Activated T-helper 1 cell treated with anti-CD3 and anti-CD28 coated beads, Interleukin-2, amount 50 U/mL, for 16 hours (primary cell): ENCODE measurements at places on chromosomes 7 and 10.

DNA sequence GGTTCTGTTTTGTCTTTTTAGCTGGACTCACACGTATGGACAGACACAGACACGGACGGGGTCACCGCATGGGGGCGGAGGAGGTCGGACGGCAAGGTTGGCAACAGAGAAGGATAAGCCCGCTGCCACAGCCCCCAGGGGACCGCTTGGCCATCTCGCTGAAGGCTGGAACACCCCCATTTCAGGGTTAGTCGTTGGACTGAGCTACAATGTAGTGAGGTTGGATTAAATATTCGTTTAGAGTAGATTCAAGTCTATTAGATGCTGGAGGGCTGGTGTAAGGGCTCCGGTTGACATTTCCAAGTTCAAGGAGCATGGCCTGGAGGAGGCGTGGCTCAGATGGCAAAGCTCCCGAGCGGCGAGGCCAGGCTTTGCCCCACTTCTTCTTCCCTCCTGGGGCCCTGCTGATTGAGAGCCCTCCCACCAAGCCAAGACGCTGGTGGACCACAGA lies 35.2 kb downstream of the PPIF start:
- DNase-seq: no peak

- DNase-seq: no peak
Observed at GRCh38 chr10:100766693-100767421, 21.5 kb downstream of the PAX2 start.

DNA sequence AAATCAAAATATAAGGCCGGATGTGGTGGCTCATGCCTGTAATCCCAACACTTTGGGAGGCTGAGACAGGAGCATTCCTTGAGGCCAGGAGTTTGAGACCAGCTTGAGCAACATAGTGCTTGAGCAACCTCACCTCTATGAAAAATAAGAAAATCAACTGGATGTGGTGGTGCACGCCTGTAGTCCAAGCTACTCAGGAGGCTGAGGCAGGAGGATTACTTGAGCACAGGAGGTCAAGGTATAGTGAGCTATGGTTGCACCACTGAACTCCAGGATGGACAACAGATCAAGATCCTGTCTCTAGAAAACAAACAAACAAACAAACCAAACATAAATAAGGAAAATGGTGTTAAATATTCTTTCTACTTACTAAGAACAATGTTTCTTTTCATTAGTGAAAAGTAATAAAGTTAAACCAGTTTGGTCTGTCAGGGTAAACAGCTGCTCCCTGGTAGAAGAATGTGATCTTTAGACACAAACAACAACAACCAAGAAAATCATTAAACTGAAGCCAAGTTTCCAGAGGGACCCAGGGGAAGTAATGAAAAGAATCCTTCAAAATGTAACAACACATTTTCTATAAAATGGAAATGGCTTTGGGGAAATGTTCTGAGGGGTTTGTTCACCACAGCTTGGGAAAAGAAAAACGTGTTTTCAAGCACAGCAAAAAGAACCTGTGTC lies 17.5 kb upstream of the BAG3 start:
- no peak for DNase-seq

GRCh38 chr7:15947754-15948153 lies 261.3 kb upstream of the MEOX2 start:
- no peak for DNase-seq

GRCh38 chr7:35714407-35714806 lies 19.5 kb upstream of the HERPUD2 start:
- no peak for DNase-seq

- DNase-seq: no peak
Observed at GRCh38 chr7:111541067-111541466, 21.2 kb downstream of the IMMP2L start.

DNA sequence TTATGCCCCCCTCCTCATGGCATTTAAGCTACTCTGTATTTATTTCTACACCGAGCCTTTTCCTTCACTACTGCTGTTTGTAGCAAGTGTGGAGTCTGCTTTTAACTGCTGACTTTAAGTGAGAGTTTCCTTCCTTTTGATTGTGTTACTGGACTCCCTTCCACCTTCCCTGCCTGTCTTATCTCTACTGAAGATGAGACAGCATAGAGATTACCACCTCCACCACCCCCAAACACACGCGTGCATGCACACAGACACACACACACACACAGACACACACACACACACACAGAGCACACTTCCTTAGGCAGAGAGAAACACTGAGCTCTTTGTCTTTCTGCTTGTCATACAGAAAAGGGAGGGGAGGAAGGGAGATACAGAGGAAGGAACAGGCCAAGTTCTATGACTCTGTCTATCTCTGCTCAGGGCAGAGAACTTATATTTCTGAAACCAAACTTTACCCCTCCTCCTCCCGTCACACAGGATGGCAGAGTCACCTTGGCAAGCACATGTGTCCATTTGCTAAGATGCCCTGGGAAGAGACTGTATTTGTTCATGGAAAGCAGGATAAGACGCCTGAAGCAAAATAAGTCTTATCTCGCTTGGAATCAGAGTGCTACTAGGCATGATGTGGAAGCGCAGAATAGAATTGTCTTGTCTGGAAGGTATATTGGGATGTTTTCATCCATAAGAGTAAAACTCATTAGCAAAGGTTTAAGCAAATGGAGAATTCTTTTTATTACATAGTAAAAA lies 81.8 kb upstream of the CAV2 start:
- no peak for DNase-seq

DNA sequence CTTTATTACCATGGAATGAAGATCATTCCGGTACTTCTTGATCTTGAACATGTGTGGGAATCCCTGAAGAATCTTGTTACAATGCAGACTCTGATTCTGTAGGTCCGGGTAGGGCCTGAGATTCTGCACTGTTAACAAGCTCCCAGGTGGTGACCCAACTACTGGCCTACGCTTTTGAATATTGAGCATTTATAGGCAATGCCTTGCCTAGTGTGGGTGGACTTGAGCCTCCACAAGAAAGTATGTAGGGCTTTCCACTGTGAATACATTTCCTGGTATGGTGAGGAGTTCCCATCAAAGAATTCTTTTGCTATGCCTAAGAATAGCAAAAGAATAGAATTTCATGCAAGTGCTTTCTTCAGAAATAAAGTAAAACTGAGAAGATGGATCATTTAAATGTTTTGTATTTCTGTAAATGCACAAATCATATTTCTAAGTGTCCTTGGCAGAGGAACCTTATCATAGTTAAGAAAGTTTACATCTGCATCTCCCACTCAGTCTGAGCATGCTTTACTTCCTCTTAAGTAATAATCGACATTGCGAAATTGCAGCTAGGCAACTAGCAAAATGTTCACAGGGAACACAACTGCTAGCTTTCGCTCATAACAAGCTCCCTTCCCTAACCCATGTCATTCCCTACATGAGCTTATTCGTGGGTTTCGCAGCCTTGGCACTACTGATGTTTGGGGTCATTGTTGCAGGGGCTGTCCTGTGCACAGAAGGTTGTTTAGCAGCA lies 71.4 kb downstream of the AHR start:
- DNase-seq: no peak

DNA sequence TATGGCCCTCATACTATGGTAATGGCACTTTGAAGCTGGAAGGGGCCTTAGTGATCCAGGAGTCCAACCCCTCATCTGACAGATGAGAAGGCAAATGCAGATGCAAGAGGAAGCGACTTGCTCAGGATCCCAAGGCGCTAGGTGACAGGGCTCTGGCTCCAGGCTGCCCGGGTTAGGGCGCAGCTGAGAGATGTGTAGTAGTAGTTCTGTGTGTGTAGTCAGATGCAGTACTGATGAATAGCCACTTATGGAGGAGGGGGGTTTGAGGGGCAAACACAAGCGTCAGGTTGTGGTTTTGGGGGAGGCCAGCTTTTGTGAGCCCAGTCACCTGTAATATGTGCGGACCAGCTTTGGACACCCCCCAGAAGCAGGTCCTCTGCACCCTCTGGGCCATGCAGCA lies 4.8 kb downstream of the ADRA2A start:
- no peak for DNase-seq

- no peak for DNase-seq
Observed at GRCh38 chr10:1169186-1169885, 113.2 kb downstream of the WDR37 start.

GRCh38 chr7:138746073-138746472 lies 44.9 kb upstream of the SVOPL start:
- DNase-seq: no peak

DNA sequence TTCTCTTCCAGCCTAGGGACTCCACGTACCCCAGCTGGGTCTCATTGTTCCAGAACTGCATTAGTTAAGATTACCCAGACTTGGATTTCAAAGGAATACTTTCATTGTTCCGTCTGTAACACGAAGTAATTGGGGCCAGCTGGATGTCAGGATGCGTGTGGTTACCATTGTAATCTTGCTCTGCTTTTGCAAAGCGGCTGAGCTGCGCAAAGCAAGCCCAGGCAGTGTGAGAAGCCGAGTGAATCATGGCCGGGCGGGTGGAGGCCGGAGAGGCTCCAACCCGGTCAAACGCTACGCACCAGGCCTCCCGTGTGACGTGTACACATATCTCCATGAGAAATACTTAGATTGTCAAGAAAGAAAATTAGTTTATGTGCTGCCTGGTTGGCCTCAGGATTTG lies 21.0 kb downstream of the LRRC17 start:
- DNase-seq: no peak

- no peak for DNase-seq
Observed at GRCh38 chr10:71395621-71396020, 1.1 kb upstream of the CDH23 start.

DNA sequence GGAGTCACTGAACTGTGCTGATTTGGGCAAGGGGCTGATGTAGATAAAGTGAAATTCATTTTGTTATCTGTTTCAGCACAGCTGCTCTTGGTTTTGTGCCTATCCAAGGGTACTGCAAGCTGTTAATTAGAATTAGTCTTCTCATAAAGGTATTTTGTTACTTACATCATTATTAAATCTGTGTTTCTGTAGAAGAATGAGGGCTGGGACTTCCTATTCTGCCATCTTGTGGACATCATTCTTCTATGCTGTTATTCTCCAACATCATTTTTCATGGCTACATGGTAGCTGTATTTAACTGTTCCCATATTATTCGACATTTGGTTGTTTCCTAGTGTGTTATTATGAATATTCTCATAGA lies 76.2 kb upstream of the CCDC71L start:
- DNase-seq: no peak

DNA sequence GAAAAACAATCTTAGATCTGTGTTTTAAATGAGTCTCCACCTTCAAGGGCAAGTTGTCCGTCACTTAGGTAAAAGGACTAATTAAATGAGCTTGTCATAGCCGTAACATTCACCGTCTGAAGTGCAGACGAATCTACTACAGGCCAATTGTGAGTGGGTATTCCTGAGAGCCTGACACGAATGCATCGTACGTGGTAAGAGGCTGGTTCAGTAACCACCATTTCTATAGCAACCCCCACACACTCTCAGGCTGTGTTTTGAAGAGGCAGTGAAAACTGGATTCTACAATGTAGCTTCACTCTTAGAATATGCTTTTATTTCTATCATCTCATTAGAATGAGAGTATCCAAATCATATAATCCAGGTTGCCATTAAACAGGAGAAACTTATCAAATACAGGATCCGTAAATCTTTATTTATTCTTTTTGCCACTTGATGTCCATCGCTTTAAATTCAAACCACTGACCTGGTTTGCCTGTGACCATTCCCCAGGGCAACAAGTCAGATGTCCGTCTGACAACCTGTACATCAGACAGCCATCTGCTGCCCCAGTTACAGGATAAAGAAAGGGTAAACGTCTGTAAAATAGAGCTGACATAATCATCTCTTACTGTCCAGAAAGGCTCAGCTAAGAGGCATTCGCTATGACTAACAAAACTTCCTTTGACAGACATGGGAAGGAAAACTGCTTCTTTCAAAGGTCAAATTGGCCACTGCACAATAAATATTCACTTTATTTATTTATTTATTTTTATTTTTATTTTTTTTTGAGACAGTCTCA lies 70.3 kb upstream of the NMT2 start:
- DNase-seq: no peak

DNA sequence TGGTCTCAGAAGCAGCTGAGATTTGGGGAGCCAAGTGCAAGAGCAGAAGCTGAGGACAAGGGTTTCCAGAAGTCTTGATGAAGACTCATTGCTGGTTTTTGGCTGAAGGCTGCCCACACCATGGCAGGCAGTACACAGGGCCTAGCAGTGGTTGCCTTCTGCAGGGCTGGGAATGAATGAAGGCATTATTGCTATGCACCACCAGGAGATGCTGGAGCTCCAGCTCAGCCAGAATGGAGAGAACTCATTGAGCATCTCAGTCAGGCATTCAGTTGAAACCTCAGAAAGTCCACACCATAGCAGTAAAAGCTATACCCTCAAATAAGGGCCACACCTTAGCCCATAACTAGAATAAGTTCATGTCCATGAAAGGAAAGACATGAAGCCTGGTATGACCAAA lies 190.5 kb downstream of the DPP6 start:
- no peak for DNase-seq

- no peak for DNase-seq
Observed at GRCh38 chr7:41855798-41856197, 152.9 kb upstream of the INHBA start.

- DNase-seq: no peak
Observed at GRCh38 chr10:131902211-131902610, 1.4 kb downstream of the PPP2R2D start.

DNA sequence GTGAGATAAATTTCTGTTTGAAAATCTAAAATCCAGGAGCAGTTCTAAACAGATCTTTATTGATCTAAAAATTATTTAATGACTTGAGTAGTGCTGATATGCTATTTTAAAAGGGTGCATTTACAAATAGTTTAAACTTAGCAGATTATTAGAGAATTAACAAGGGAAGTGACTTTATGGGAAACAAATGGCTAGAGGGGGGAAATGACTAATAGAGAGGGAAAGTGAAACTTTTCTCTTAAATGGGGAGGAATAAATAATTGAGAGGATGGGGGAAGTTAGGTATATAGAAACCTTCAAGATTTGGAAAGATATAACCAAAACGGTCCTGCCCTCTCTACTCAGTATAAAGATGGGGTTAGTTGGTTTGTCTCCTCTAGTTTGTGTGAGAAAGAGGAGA lies 90.1 kb upstream of the ARMC3 start:
- DNase-seq: no peak

DNA sequence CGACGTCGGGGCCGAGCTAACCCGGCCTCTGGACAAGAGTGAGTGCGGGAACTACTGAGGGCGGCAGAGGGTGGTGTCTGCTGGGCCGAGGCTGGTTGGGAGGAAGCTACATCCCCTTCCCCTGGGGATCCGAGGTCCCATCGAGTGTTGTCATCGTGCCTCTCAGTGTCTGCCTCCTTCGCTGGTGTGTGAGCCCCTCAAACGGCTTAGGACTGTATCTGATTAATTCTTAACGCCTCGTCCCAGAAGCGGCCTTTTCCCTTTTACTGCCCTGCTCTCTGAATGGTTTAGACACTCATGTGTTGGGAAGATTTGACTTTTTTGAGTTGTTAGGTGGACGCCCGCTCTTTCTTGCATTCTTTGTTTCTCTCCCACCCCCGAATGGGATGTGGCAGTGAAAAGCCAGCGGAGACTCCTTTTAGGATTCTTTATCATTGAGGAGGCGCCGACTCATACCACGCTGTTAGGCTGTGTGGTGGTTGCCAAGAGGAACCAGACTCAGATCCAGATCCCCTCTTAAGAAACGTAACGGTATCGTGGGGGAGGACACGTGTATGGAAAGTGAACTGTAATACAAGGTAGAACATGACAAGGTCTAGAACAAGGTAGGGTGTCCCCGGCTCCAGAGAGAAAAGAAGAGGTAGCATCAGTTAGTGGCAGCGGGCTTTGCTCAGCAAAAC lies 631 bp downstream of the SUPV3L1 start:
- DNase-seq: no peak

GRCh38 chr7:80679921-80680907 lies 41.8 kb downstream of the CD36 start:
- DNase-seq: no peak

GRCh38 chr7:156119771-156120170 lies 307.5 kb upstream of the SHH start:
- no peak for DNase-seq
